CD4-positive, alpha-beta T cell treated with Interleukin-6 at 100 ng/mL for 8 hours (primary cell): ENCODE measurements at places on chromosomes 13 and 19.

- DNase-seq: no peak
Observed at GRCh38 chr13:111492341-111492950, 172.0 kb downstream of the TEX29 start.

- DNase-seq: no peak
Observed at GRCh38 chr13:86425170-86425815, 626.1 kb upstream of the SLITRK6 start.

DNA sequence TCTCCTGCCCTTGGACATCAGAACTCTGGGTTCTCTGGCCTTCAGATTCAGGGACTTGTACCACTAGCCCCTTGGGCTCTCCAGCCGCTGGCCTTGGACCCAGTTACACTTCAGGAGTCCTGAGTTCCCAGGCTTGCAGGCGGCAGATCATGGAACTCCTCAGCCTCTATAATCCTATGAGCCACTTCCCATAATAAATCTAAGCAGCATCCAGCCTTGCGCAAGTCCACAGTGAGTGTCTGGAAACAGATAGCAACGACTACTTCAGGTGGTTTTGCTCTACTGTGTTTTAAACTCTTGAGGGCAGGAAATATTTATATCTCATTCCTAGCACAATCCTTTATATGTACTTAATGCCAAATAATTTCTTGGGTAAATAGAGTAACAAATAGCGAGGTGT, 92.3 kb downstream of the COL4A1 start:
- DNase-seq: no peak

DNA sequence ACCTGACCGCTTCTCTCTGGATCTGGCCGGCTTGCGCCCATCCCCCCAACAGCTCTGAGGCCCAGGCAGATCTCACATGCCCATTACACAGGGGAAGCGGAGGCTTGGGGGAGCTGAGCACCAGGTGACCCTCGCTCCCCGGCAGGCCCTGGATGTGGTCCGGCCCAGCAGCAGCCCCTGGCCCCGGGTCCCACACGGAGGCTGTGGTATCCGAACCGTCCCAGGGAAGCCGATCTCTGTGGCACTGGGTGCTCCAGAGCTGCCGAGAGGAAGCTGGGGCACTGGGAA, 27.7 kb downstream of the SBNO2 start:
- no peak for DNase-seq

DNA sequence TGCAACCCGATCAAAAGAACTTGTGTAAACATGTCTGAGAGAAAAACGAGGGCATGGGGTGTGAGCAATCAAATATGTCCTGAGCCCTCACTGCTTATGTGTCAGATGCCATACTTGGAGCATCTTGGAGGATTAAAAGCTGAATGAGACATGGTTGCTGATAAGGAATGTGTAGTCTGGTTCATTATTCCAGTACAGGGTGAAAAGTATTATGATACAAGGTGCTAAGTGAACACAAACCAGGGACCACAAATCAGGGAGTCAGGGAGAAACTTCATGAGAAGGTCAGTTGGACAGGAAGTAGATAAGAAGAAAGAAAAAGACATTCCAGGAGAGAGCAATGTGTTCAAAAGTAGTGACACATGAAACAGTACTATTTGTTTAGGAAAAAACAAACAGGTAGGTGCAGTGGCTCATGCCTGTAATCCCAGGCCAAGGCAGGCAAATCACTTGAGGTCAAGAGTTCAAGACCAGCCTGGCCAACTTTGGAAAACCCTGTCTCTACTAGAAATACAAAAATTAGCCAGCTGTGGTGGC, 2.0 kb upstream of the RCBTB1 start:
- DNase-seq: no peak

- DNase-seq: no peak
Observed at GRCh38 chr13:92838786-92839185, 387.8 kb upstream of the GPC6 start.

GRCh38 chr13:78680115-78680561, 21.2 kb upstream of the OBI1 start:
- DNase-seq: no peak

DNA sequence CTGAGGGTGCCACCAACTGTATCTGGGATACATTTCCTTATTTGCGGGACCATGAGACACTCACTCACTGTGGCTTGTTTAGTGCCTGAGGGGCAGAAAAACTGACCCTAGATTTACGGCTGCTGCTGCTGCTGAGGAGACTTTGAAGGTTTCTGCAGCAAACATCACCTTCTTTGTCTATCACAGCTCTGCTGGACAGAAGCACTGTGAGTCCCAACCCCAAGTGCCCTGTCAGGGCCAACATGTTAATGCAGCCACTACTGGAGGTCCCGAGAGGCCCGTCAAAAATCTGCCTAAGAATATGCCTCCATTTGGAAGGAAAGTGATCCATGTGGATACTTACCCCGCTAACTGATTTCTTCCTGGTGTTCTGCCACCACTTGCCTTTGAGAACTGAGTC, 37.3 kb upstream of the UBL3 start:
- no peak for DNase-seq

DNA sequence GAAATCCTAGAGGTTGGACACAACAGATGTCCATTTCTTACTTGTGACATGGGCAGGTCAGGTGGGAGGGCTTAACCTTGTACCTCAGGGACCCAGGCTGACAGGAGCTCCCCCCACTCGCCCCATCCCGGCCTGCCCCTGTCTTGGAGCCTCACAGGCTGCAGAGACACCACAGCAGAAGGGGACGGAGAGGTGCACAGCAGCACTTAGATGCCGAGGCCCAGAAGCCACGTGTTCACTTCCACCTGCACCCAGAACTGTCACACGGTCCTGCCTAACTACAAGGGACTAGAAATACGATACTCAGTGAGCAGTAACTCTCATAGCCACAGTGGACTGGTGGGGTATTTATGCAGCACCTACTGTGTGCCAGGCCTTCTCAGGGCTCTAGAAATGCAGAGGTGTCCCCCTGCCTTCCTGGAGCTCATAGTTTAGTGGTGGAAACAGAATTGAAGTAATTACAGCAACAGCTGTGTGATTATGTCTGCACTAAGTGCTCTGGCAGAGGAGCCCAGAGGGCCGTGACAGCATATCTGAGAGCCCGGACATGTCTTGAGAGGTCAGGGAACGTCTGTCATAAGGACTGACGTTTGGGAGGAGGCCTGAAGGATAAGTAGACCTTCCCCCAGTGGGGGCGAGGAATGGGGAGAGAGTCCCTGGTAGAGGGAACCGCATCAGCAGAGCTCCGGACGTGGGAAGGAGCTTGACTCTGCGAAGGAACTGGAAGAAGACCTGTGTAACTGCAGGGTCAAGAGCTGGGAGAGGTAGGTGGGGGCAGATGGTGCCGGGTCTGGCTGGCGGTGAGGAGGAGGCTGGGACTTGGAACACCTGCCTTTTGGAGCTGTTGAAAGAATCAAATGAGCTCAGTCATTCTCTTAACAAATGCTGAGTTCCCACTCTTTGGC, 130.0 kb downstream of the SIPA1L3 start:
- DNase-seq: no peak

GRCh38 chr19:6773323-6773931, 919 bp downstream of the VAV1 start:
- DNase-seq: peak; percentile 52

DNA sequence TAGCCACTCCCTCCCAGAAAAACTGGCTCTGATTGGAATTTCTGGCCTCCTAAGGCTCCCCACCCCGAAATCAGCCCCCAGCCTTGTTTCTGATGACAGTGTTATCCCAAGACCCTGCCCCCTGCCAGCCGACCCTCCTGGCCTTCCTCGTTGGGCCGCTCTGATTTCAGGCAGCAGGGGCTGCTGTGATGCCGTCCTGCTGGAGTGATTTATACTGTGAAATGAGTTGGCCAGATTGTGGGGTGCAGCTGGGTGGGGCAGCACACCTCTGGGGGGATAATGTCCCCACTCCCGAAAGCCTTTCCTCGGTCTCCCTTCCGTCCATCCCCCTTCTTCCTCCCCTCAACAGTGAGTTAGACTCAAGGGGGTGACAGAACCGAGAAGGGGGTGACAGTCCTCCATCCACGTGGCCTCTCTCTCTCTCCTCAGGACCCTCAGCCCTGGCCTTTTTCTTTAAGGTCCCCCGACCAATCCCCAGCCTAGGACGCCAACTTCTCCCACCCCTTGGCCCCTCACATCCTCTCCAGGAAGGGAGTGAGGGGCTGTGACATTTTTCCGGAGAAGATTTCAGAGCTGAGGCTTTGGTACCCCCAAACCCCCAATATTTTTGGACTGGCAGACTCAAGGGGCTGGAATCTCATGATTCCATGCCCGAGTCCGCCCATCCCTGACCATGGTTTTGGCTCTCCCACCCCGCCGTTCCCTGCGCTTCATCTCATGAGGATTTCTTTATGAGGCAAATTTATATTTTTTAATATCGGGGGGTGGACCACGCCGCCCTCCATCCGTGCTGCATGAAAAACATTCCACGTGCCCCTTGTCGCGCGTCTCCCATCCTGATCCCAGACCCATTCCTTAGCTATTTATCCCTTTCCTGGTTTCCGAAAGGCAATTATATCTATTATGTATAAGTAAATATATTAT, 6.1 kb downstream of the FOSB start:
- DNase-seq: no peak

DNA sequence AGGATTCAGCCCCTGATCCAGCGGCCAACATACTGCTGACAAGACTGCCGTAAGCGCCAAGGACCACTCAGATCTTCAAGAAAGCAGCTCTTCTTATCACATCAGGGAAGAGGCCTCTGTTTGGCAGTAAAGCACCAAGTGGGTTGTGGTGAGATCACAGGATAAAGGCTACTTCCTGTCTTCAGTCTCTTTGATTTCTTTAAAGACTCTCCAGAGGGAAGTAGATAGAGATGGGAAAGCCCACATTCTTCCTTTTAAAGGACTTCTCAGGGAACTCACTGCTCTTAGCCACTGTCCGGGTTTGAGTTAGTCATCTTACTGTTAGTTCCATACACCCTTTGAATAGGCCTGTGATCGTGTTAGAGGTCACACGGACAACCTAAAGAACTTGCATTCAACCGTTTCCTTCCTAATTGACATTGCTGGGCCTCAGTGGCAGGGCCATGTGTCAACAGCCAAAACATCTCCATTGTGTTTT, 47.2 kb upstream of the POMP start:
- peak; percentile 6 for DNase-seq

DNA sequence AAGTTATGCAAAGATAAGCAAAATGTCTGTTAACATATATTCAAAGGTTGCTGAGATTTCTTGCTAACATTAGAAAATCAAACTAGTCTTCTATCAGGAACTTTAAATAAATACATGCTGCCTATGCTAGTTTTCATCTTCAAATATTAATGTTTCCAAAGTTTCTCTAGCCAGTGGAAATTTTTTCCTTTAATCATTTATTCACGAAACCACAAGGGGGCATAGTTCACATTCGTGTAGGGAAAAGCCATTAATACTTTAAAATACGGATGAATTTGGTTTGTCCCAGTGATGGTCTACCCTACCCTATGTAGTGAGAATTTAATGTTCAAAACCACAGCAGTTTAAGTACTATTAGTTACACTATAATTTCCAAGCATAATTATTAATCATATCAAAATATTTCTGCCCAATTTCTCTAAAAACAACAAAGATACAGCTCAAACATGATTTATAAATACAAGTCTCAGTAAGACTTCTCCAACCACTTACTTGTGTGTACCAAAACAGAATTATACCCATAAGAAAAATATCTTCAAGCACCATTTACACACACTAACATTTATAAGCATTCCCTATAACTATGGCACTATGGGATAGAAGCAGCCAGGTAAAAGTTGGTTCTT, 16.2 kb downstream of the NUFIP1 start:
- peak; percentile 5 for DNase-seq

GRCh38 chr13:74465271-74465670, 331.1 kb upstream of the KLF12 start:
- no peak for DNase-seq

GRCh38 chr13:111937777-111938311, 129.1 kb upstream of the SOX1 start:
- no peak for DNase-seq

- DNase-seq: no peak
Observed at GRCh38 chr13:37290716-37291505, 185.4 kb upstream of the CSNK1A1L start.

GRCh38 chr13:104318121-104318520, 1251.9 kb upstream of the SLC10A2 start:
- no peak for DNase-seq

DNA sequence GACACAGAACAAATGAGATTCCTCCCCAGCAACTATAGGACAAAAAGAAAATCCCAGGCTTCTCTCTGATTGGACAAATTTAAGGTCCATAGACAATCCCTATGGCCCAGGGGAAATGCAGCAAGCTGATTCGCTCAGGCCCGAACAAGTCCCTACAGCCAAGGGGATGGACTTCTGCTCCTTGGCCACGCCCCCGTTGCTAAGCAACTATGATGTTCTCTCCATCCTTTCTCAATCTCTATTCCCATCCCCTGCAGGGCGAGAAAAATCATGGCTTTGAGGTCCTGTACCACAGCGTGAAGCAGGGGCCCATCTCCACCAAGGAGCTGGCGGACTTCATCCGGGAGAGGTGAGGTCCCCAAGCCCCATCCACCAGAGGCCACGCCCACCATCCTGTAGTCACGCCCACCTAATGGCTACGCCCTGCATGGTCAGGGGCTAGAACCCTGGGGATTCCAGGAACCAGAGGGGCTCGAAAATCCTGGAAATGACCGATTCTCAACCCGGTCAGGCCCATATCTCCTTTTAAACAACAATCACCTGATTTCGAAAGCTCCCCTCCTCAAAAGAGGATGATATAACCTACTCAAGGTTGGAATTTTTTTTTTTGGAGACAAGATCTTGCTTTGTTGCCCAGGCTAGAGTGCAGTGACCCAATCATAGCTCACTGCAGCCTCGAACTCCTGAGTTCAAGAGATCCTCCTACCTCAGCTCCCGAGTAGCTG, 11.4 kb downstream of the FCHO1 start:
- DNase-seq: no peak

GRCh38 chr13:79684371-79684770, 203.4 kb downstream of the NDFIP2 start:
- no peak for DNase-seq

- no peak for DNase-seq
Observed at GRCh38 chr19:39370735-39371134, 20.2 kb downstream of the PAF1 start.

DNA sequence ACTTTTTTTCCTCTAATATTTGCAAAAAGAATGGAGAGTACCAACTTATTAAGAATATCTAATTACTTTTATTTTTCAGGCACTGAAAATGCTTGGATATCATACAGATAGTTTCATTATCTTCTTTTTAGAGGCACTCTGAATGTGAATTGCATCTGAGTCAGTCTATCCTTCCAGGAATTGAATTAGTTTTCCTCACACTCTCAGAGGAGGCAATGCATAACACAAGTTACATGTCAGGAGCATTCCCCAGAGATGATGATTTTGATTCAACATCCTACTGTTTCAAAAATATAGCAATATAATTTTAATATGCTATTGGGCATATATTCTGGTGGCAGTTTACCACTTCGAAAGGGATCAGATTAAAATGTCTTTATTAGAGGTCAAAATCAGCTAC, 1315.4 kb downstream of the PCDH9 start:
- no peak for DNase-seq

GRCh38 chr19:41366089-41366488, 2.1 kb upstream of the B9D2 start:
- DNase-seq: no peak

- no peak for DNase-seq
Observed at GRCh38 chr19:48428670-48429069, 17.1 kb upstream of the GRWD1 start.
